Activated naive CD4-positive, alpha-beta T cell treated with anti-CD3 and anti-CD28 coated beads, Interleukin-2, amount 10 ng/mL, durations not matched to agents 7 days and 5 days (primary cell): ENCODE measurements at places on chromosomes 3 and 15.

GRCh38 chr3:11356269-11356668 is 84.1 kb downstream of the ATG7 start:
- H3K36me3 ChIP-seq, result peaks cover 15% of the 10 kb centered on the region
- H3K4me3 ChIP-seq, result no peak overlapping the region
- no peak overlapping the region for H3K27ac ChIP-seq
- H3K27me3 ChIP-seq, result no peaks in the 10 kb centered on the region

DNA sequence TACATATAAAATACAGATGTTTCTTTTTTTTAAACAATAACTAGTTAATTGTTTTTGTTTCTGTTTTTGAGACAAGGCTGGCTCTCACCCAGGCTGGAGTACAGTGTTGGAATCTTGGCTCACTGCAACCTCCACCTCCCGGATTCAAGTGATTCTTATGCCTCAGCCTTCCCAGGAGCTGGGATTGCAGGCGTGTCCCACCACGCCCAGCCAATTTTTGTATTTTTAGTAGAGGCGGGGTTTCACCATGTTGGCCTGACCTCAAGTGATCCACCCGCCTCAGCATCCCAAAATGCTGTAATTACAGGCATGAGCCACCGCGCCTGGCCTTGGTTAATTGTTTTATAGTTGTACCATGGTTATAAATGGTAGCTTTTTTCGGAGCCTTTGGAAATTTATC is 72.3 kb downstream of the PIAS1 start:
- no peaks in the 10 kb centered on the region for H3K4me1 ChIP-seq
- DNase-seq, result no peak
- H3K4me3 ChIP-seq, result no peak overlapping the region

GRCh38 chr3:169509359-169509758 is 154.2 kb downstream of the MECOM start:
- H3K4me1 ChIP-seq, result peaks cover 16% of the 10 kb centered on the region
- no peak for DNase-seq
- H3K27me3 ChIP-seq, result no peaks in the 10 kb centered on the region

GRCh38 chr3:150286390-150287147 is 121.5 kb upstream of the TSC22D2 start:
- no peak overlapping the region for H3K27ac ChIP-seq
- H3K4me3 ChIP-seq, result no peak overlapping the region
- no peaks in the 10 kb centered on the region for H3K36me3 ChIP-seq
- no peaks in the 10 kb centered on the region for H3K4me1 ChIP-seq
- DNase-seq, result no peak

DNA sequence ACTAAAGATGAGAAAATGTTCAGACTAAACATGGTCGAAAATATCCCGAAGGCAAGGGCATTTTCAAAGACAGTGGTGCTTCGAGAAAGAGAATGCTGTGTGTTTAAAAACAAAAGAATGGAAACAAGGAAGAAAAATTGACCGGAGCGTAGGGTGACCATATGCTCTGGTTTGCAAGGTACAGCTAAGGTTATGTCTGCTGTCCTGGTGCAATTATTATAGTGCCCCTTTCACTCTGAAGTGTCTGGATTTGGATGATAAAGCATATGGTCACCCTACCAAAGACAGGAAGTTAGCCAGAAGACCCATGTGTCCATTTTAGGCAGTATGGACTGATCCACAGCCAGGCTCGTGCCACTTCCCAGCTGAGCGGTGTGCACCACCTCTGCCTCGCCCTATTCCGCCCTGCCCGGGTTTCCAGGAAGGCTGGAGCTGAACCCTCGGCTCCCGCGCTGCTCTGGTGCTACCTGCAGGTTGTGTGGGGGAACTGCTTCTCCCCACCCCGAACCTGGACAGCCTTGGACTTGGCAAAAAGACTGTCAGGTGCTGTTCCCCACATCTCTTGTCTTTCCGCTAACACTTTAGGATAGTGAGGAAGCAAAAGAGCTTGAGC is 25.2 kb downstream of the GOLGA6D start:
- peaks cover 22% of the 10 kb centered on the region for H3K4me1 ChIP-seq
- H3K4me3 ChIP-seq, result no peak overlapping the region
- peaks cover 44% of the 10 kb centered on the region for H3K27me3 ChIP-seq
- H3K27ac ChIP-seq, result no peak overlapping the region
- H3K36me3 ChIP-seq, result no peaks in the 10 kb centered on the region
- peak; percentile 48 for DNase-seq
